Fibroblast of the aortic adventitia (primary cell): ENCODE measurements at places on chromosomes 5 and 9.
A peak's percentile ranks its signal among the peaks of the same experiment; 100 is the strongest.

DNA sequence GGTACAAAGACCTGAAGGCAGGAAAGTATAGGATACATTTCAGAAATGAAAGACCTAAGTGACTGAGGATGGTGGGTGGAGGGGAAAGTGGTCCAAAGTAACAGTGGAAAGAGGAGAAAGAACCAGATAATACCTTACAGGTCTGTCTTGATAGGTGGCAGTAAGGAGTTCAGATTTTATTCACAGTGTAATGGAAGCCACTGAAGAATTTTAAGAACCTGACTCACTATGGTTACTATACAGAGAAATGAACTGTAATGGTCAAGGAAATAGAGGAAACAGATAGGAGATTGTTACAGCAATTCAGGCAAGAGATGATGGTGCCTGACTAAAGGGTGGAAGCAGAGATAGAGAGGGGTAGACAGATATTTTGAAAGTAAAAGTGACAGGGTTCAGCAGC is 46.5 kb downstream of the EPB41L4A start:
- DNase-seq, result no peak

GRCh38 chr5:88094403-88094802 is 174.2 kb downstream of the TMEM161B start:
- no peak for DNase-seq

- DNase-seq, result peak; percentile 85
Measured at GRCh38 chr5:159017786-159018185, 81.9 kb downstream of the EBF1 start.

DNA sequence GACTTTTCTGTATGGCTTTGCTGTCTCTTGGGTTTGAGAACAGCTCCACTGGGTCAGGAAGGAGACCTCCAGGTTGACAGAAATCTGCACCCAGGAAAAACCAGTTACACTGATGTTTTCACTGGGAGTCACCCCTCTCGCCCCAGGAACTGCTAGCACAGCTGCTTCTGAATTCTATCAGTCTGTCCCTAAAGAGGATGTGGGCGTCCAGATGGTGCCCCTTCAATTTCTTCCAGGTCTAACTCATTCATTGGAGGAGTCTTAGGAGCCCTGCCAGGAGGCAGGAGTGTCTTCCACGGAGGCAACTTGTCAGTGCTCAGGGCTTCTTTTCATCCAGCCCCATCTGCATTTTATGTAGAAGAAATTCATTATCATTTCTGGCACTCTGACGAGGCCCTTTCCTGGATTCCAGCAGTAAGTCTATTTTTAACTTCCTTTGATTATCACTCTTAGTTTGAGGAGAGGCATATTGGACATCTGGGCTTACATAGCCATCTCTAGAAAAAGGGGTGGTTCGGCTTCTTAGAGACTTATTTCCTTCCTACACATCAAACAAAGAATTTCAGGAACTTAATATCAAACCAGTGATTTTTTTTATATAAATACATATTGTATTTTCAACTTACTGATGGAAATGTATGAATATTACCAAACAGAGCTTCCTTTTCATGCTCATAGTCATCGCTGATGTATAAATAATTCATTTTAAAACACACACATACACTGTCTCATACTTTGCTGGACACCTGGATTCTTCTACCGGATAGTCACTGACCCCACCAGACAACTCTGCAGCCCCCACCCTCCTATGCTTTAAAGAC is 148.8 kb downstream of the IRX2 start:
- no peak for DNase-seq

DNA sequence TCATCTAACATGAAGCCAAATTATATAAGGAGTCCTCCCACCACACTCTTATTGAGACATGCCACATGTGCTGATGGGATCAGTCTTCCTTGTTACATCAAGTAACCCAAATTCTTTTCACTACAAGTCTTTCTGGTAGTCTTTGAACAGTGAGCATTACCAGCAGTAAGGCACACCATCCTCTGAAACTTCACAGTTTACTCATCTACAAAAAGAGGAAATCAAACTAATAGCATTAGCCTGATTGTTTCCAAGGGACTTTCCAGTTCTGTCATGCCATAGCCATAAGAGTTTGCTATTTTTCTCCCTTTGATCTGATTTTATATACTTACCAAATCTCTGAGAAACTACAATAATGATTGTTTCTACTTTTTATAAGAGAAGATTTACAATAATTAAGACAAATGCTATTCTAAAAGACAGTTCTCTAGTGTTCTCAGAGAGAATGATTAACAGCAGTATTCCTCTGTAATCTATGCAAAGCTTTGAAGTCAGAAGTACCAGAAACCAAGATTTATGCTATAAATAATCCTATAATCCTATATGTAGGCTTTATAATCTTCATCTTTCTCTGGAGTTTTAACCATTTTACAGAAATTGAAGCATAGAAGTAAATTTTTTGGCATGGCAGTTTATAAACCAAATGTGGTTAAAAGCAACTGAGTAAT is 166.2 kb upstream of the ACO1 start:
- DNase-seq, result no peak
